Stimulated activated CD8-positive, alpha-beta memory T cell treated with anti-CD3 and anti-CD28 coated beads, Interleukin-15, amount 100 ng/mL, for 4 hours (primary cell): ENCODE measurements at places on chromosomes 13 and 19.

DNA sequence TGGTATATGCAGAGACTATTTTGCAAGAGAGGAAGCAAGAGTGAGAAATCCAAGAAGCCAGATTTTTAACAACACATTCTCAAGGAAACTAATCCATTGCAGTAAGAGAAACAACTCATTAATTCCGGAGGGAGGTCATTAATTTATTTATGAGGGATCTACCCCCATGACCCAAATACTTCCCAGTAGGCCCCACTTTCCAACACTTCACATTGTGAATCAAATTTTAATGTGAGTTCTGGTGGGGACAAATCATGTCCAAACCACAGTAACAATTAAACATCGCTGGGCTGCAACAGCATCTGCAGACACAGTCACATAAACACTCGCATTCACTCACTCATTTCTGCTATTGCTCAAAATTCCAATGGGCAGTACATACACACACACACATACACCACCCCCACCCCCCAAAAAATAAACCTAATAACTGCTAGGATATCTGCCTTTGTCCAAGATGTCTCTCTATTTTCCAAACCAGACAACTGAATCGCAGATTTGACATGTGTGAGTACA, 1483.7 kb downstream of the PCDH9 start:
- DNase-seq: no peak

GRCh38 chr13:28819046-28819730, 951 bp upstream of the MTUS2 start:
- DNase-seq: no peak

- DNase-seq: no peak
These were observed 68.0 kb upstream of the GPR183 start for GRCh38 chr13:99374994-99375737.

DNA sequence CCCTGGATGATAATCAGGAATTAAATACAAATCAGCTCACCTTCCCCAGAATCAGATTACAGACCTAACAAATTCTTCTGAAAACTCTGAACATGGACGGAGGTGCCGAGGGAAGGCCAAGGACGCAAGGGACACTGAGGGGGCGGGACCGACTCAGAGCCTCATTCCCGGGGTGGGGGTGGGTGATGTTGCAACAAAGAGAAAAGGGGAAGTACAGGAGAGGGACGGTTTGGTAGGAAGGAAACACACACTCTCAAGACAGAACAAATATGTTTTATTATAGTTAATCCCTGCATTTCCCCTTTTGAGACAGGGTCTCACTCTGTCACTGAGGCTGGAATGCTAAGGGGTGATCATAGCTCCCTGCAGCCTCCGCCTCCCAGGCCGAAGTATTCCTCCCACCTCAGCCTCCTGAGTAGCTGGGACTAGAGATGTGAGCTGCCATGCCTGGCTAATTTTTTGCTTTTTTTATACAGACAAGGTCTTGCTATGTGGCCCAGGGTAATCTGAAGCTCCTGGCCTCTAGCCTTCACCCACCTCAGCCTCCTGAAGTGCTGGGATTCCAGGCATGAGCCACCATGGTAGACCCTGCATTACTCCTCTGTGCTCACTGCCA, 786 bp upstream of the LILRA2 start:
- DNase-seq: no peak

GRCh38 chr13:68851026-68851425, 1256.6 kb upstream of the ATXN8OS start:
- no peak for DNase-seq
